ENCODE measurements at places on chromosomes 1 and 21.

- no peak for DNase-seq
Observed at GRCh38 chr1:111496398-111496797, 7.0 kb downstream of the ADORA3 start.

DNA sequence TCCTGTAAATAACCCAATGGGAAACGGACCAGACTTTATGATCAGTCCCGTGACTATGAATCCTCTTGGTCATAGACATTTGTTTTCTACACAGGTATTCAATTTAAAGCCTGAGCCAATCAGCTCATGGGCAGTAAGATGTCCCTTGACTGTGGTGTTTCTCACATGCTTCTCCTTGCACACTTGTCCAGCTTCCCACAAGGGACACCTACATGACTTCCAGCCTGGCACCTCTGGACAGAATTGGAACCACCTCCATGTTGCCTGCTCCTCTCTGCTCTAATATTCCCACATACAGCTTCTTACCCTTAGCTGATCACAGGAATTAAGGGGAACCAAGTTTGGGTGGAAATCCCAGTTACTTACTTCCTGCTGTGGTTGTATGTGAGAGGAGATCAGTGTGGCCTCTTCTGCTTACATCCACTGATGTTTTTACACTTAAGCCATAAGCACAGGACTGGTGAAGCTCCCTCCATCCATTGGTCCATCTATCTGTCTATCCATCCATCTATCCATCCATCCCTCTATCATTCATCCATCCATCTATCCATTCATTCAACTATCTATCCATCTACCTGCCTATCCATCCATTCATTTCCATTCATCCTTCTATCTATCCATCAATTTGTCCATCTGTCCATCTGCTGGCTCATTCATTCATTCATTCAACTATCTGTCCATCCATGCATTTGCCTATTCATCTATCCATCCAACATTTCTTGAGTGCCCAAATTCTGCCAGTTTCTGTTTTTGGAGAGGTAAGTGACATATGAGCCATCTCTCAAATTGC is 16.4 kb downstream of the RUNX1 start:
- DNase-seq, result no peak

DNA sequence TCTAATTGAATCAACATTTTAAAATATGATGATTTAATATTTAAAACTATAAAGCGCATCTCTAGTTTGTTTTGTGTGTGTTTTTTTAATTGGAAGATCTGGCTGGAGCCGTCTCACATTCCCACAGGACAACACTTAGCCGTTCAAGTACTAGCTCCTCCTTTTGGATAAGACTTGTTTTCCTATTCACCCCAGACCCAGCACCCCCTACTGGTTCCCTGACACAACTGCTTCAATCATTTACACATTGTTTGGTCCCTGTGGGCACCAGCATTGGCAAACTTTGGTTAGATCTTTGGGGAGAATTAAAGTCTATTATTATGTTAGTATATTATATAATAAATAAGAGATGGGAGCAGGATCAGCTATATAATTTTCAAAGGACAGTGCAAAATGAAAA is 34.5 kb downstream of the TYW3 start:
- peak; percentile 37 for DNase-seq

DNA sequence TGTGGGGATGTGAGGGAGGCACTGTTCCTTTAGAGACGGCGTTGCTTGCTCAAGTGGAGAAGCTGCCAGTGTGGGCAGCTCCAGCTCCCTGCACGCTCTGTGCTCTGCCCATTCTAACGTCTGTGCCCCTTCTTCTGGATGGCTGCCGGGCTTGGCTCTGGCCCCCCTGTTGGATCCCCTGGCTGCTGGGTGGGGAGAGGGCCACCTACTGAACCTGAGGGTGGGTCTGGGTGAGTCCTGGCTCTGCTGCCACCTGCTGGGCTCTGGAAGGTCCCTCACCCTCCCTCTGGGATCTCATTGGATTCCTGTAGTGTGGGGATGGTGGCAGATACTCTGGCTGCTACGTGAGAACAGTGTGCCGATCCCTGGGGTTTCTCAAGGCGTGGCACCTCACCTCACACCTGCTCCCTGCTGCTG is 5.0 kb downstream of the PFKL start:
- DNase-seq, result peak; percentile 35

- DNase-seq, result no peak
Observed at GRCh38 chr1:216812966-216813365, 89.7 kb upstream of the ESRRG start.

GRCh38 chr1:33346927-33347649 is 26.2 kb upstream of the A3GALT2 start:
- DNase-seq, result no peak

DNA sequence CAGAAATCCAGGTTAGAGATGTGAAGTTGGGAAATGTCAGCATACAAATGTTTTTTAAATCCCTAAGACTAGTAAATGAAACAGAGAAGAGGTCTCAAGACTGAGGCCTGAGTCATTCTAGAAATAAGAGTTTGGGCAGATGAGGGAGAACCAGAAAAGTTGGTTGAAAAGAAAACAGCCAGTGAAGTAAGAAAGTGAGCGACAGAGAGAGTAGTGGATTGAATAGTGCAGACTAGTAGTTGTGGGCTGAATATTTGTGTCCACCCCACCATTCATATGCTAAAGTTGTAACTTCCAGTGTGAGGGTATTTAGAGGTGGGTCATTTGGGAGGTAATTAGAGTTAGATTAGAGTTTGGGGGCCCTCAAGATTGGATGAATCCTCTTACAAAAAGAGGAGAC is 889.2 kb downstream of the TTLL7 start:
- no peak for DNase-seq

GRCh38 chr1:160366731-160367515 is at the start of gene NHLH1:
NHLH1 (plus strand) TSS chr1:160367071; CDS start chr1:160370732, 3,661 bp downstream.
- no peak for DNase-seq

DNA sequence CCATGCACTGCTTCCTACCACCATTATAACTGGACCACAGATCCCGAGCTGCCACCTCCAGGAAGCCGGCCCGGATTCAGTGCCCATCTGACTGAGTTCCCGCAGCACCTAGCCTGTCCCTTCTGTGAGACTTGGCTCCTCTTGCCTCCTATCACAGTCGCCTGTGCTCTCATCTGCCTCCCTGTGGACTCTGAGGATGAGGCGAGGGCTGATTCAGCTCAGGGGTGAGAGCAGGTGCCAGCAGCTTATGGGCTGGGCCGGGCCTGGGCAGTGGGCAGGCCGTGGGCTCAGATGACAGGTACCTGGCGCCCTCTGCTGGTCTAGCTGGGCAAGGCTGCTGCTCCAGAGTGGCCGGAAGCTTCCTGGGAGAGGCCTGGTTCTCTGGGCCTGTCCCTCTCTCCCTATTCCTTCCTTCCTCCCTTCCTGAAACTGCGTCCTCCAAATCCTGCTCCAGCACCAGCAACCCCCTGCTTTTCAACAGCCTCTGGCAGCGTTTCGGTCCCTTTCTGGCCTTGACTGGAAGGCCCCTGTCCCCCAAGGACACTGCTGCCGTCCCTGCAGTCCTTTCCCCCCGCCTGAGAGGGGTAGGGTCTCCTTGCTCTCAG is 17.3 kb upstream of the PCSK9 start:
- DNase-seq, result peak; percentile 72

- no peak for DNase-seq
Observed at GRCh38 chr21:46122758-46123683, 25.1 kb downstream of the COL6A2 start.

DNA sequence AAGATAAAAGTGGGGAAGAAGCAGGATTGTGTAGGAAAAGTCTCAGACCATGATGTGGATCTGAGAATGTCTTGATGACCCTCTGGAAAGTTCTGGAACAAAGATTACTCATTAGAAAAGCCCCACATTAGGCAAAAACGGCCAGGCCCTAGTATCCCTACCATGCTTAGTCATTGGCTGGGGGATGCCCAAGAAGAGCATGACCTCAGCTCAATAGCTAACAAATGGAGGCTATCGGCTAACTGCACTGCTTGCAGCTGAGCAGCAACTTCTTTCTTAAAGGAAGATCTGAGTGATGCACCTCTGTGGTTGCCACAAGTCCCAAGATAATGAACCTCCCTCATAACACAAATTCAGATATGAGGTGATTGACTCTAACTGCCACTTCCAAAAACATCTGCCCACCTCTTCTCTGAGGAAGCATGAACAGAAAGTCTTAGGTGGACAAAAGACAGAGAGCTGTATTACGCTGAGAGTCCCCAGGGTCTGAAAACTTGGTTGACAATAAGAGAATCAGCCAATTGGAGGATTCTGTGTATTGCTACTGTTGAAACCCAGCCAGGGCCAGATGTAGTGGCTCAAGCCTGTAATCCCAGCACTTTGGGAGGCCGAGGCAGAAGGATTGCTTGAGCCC is 64.6 kb upstream of the AK4 start:
- DNase-seq, result no peak

- DNase-seq, result no peak
Observed at GRCh38 chr1:70383483-70383882, 27.6 kb upstream of the CTH start.

DNA sequence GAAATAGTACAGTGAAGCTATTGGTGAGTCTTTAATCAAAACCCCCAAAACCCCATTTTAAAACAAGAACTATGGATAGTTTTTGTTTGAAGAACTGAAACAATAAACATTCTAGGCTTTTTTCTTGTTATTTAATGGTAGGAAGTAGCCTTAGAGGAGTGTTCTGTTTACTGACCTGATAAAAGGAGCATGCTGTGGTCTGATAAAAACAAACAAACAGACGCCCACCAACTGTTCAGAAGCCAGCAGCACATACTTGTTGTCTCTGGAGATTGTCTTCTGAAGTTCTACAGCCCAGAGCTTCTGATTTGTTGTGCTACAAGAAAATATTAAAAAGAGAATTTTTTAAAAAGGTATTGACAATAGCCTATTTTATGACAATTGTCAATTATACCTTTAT is 54.1 kb upstream of the CFAP298 start:
- DNase-seq, result no peak

- DNase-seq, result no peak
Observed at GRCh38 chr1:15153184-15153841, at the start of gene TMEM51. TMEM51 (plus strand) TSS chr1:15153747; CDS start chr1:15215088, 61,341 bp downstream.

DNA sequence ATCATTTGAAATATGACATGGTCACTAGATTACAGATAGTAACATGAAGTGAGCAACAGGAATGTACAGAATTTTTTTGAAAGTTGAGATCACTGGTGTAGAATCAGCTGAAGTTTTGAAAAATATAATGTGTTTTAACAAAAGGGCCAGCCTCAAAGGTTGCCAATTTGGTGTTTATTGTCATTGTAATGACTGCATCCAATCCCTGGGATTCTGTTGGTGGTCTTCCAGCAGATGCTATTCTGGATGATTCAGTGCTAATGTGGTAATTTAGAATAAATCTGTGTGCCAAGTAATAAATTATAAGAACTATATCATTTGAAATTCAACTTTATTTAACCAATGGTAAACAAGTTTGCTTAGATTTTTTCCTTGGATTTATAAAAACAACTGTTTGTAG is 436.4 kb upstream of the PKN2 start:
- DNase-seq, result no peak

DNA sequence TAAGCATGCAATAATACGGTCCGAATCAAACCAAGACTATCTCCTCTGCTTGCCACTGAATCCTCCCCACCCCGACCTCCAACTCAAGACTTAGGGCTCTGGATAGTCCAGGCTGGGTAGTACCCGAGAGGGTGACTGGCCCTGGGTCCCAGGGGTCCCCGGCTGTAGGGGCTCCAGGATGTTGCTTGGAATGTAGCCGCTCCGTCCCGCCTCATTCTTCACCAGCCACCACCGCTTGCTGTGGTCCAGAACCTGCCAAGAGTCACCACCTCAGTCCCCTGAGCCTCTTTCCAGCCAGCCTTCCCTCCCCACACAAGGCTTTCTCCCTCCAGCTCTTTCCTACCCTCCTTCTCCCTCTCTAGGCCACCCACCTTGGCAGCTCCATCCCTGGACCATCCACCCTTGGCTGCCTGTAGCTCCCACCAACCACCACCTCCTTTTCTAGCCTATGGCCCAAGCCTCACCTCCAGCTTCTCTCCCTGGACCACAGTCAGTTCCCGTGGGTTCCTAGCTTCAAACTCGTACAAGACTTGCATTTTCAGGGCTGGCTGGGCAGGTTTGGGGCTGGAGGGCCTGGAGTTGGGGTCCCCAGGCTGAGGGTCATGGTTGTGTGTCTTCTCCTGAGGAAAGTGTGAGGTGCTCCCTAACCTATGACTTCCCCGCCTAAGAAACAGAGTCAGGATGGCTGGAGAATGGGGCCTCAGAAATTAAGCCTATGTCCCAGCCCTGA is 10.9 kb upstream of the GSTM3 start:
- DNase-seq, result no peak

DNA sequence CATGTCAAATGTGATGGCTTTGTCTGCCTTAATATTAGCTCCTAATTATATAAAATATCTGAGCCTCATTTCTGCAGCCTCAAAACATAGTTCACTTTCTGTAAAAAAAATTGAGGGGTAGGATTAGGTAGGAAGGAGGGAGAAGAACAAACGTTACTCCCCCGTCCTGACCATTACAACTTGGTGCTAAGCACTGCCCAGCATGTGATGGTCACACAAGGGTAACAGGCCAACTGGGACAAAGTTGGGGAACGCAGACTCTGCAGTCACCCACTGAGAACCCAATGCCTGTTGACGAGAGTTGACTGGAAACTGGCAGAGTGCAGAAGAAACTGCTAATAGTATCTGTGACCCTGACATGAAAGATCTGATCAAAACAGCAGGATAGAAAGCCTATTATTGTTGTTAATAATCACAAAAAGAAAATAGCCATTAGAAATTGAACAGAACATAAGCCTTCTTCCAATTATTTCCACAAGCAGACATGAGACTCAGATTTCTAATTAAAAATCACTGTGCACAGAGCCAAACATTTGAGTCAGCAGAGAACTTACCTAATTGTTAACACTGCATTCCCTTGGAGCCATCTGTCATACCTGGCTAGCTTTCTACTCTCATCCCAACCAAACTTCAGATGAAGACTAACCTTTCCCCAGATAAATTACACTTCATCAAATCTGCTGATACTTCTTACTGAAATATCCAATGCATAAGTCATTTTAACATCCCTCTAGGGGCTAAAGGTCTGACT is 5.5 kb downstream of the SORT1 start:
- DNase-seq, result no peak

- no peak for DNase-seq
Observed at GRCh38 chr1:201916649-201917249, 28.1 kb downstream of the SHISA4 start.

DNA sequence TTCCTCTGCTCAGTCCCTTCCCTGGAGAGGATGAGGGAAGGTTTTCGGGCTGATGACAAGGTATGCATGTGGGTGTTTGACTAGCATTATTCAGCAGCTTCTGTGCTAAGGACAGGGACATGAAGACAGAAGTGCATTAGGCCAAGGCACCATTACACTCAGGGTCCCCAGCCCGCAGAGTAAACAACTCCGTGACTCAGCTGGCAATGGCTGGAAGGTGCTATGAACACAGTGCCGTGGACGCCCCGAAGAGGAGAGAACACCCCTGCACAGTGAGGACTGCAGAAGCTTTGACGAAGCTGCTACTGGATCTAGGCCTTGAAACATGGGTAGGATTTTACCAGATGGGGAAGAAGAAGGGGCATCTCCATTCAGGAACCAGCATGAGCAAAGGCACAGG is 13.7 kb upstream of the EPS8L3 start:
- DNase-seq, result no peak

GRCh38 chr1:69540052-69540451 is 27.7 kb upstream of the LRRC7 start:
- DNase-seq, result no peak

GRCh38 chr1:109613361-109614147 is 5.9 kb downstream of the GNAT2 start:
- DNase-seq, result no peak

GRCh38 chr1:109270623-109271317 is 12.2 kb downstream of the PSRC1 start:
- no peak for DNase-seq

GRCh38 chr1:32861904-32862695 is 8.6 kb downstream of the FNDC5 start:
- DNase-seq, result no peak

GRCh38 chr1:201808633-201808990 is 20.3 kb upstream of the IPO9 start:
- DNase-seq, result no peak

- DNase-seq, result no peak
Observed at GRCh38 chr1:22447621-22448111, 4.0 kb upstream of the ZBTB40 start.
